Nephron progenitor cell (in vitro differentiated cells): ENCODE measurements at places on chromosomes 3 and 15.
A peak's percentile ranks its signal among the peaks of the same experiment; 100 is the strongest.

DNA sequence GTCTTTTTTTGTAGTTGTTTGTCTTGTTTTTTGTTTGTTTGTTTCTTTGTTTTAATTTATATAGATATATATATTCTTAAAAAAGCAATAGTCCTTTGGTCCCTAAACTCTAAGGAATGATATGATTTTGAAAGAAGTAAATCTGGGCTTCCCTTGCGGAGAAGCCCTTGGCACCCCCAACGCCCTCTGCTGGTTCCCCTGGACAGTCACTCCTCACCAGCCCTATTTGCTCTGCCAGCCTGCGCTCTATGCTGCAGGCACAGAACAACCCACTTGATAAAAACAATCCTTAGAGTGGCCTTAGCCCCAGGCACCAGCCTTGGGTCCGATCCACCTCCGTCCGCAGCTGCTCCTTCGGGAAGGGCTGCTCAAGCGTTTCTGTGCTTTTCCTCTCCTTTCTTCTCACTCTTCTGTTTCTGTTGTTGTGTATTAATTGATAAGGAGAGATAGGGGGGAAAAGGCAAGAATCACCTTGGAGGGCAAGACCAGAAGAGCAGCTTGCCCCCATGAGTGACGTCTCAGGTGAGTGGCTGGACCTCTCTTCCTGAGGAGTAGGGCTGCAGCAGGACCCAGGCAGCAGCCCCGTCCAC is 13.7 kb upstream of the PARP6 start:
- DNase-seq, result peak; percentile 28

DNA sequence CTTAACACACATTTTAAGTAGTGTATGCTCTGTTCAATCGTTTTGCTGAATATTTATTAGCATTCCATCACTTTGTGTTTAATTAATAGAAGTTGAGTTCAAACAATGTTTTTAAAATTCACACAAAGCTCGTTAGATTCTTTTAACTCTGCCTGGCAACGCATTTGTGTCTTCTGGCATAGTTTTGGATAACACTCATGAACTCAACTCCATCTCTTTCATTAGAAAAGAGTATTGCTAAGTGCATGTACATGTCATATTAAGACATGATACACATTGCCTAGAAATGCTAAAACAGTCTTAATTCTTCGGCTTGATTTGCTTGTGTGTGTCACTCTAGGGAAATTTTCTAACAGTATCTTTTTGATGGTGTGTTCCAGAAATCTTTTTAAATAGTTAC is 15.7 kb downstream of the TSC22D2 start:
- DNase-seq, result no peak

DNA sequence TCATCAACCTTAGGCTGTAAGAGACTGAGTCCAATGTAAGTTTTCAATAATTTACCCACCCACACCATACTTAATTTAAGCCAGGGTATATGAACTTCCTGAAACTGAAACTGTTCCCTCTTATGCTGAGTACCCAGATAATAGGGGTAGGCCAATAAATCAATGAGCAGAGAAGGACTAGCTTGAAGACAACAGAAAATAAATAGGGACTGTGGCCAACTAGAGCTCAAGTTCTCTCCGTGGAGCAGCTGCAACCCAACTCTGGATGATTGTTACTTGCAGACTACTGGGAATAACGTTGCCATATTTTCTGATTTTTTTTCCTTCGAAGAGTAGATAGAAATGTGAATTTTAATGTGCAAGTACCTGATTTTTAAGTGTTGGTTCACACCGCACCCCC is 128.0 kb downstream of the ATG7 start:
- DNase-seq, result no peak

GRCh38 chr3:14214764-14215163 is 36.1 kb downstream of the LSM3 start:
- no peak for DNase-seq

- DNase-seq, result no peak
Measured at GRCh38 chr15:95647531-95648277, 682.8 kb upstream of the NR2F2 start.

GRCh38 chr15:66770518-66771350 is 68.7 kb downstream of the SMAD6 start:
- DNase-seq, result no peak

GRCh38 chr3:47355010-47355409 is 25.8 kb upstream of the PTPN23 start:
- DNase-seq, result no peak

- DNase-seq, result no peak
Measured at GRCh38 chr15:91065505-91065904, 34.6 kb upstream of the SV2B start.

- peak; percentile 44 for DNase-seq
Measured at GRCh38 chr3:56251343-56251945, 216.8 kb downstream of the ERC2 start.

- no peak for DNase-seq
Measured at GRCh38 chr15:60972301-60972700, 256.8 kb downstream of the RORA start.

GRCh38 chr3:170814822-170815221 is 55.2 kb downstream of the RPL22L1 start:
- no peak for DNase-seq

GRCh38 chr15:79122991-79123390 is 32.4 kb upstream of the RASGRF1 start:
- no peak for DNase-seq

DNA sequence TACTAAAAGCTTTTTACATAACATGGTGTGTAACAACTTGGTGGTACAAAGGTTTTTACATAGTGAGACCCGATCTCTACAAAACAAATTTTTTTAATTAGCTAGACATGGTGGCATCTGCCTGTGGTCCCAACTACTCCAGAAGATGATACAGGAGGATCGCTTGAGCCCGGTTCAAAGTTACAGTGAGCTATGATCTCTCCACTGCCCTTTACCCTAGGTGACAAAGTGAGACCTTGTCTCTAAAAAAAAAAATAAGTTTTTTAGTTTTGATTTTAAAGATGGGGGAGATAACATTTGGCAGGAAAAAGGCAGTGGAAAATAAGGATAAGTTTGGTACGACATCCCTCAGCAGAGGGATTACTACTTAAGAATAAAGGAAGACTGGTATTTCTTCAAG is 5.9 kb downstream of the FAM162A start:
- no peak for DNase-seq

- no peak for DNase-seq
Measured at GRCh38 chr15:98611808-98612207, 36.5 kb upstream of the IGF1R start.

GRCh38 chr3:43455233-43455632 is 166.6 kb downstream of the ANO10 start:
- DNase-seq, result no peak

DNA sequence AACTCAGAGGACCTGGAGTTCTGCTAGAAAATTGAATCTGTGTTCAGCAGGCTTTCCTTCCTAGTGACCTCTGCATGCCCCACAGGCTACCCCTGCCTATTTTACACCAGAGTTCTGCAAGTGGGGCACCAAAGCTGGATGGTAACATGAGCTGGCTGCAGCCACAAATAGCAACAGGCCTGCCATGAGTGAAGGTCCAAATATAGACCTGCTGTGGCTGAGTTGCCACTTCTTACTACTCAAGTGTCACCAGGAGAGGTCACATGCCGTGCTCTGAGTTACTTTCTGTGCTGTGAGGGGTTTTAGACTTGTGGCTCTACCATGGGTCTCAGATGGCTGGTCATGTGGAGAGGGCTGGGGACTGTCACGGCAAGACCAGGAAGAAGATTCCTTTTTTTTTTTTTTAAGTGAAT is at the start of gene FSD2:
Gene FSD2 (minus strand): TSS at position 76 of the 413 bp plus-strand sequence. CDS start 18,679 bp downstream, outside the sequence.
- peak; percentile 28 for DNase-seq

DNA sequence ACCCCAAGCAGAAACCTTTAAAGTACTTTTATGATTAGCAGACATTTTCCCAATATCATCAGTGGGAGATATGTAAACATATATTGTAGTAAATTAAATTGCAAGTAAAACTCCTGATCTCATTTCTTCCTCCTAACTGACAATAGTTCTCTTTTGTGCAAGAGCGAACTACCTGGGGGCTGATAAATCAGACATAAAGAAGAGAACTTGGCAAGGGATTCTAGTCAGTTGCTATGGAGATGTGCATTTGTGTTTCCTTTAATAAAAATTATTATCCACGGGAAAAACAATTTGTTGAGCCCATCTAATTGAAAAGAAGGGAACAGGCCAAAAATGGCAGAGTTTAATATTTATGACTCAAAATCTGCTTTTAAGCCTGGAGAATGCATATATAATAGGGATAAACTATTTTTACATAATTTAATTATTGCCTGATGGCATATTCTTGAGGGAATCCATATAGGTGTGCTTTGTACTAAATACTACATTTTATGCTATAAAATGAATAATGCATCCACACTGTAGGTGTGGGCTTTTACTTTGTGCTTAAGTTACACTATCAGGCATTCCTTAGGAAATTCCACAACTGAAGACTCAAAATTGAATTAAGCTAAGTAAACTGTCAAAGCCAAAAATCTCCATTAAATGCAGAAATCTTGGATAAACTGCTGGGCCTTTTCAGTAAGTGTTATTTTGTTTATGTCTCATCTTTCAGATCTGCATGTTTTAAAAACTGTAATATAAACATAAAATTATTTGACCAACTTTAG is 258.1 kb downstream of the ERC2 start:
- no peak for DNase-seq

DNA sequence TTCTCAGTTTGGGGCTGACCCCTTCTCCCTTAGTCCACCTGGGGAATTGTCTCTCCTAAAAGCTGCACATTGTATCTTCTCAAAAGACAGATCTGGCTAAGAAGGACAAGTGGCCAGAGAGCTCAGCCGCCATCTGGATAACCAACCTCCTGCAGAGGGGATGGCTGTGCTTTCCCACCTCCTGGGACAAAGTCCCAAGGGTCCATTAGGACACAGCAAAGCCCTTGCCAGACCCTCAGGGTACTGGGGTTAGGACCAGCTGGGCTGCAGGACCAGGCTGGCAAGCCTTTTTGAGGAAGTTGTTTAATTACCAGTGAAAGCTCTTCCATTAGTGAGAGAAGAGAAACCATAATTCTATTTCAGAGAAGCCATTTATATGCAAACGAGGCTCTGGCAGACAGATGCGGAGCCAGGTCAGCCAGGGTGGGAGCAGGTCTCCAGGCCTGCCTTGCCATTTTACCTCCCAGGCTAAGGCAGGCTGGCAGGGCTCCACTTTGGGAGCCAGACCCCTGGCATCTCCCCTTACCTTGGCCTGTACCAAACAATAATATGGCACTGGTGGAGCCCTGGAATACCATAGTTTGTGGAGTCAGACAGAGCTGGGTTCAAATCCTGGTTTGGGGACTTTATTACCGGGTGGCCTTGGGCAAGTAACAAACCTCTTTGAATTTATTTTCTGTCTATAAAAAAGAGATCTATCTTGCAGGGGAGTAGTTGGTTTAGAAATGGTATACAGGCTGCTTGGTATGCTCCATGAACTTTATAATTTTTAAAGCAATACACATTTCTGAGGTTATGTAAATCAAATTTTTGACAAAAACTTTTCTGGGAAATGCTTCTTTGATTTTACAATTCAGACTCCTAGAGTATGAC is 17.9 kb downstream of the SHF start:
- DNase-seq, result no peak

GRCh38 chr3:125069452-125069851 is 13.7 kb upstream of the HEG1 start:
- DNase-seq, result no peak

- DNase-seq, result peak; percentile 74
Measured at GRCh38 chr3:64530434-64531049, 157.3 kb downstream of the ADAMTS9 start.

DNA sequence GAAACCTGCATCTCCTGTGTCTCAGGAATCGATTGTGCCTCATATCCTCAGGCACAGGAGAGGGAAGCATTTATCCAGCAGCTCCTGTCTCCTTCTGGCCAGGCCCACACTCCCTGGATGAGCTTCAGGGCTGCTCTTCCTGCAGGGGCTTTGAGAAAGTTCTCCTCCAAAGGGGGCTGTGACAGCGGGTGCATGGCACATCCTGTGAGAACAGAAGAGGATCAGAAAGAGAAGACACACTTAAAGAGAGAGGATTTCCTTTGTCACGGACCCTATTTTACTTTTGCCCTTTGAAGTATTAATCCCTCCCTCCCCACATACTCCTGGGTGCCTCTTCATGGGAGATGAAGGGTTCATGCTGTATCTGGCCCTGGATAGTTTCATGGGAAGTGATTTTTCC is 46.0 kb downstream of the MFSD1 start:
- DNase-seq, result no peak

- DNase-seq, result no peak
Measured at GRCh38 chr3:186638259-186638658, 1.9 kb upstream of the FETUB start.

DNA sequence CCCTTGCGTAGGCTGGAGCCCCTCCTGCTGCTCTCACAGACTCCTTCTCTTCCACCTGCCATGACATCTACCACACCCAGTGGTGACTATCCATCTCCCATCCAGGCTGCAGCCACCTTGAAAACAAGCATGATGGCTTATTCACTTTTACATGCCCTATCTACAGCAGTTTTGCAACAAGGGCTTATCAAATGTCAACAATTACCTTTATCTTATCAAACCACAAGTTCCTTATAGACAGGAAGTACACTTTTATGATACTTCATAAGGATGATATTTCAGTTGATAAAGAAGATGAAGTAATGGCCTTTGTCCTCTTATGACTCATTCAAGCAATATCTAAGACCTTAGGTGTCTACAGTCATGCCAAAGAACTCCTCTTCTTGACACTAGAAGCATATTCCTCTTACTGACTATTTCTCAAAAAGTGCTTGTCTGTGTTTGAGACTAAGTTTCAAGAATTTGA is 125.3 kb upstream of the SPRED1 start:
- no peak for DNase-seq

- no peak for DNase-seq
Measured at GRCh38 chr3:31300456-31301443, 232.0 kb upstream of the STT3B start.

GRCh38 chr3:100316641-100317069 is 17.9 kb upstream of the NIT2 start:
- peak; percentile 13 for DNase-seq

DNA sequence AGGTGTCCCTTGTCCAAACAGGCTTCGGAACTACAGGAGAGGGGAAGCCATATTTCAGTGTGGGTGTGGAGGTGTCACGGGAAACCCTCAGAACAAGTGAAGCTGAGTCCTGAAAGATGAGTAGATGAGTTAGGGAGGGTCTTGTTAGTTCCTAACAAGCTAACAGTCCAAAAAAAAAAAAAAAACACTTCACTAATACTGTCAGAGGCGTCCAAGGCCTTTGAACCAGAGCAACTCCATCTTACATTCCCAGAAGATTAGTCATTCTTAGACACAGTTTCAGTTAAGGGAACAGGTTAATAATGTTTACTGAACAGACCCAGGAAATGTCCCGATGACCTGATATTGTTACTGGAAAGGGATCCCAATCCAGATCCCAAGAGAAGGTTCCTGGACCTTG is 7.0 kb upstream of the ATP8B4 start:
- DNase-seq, result no peak

GRCh38 chr3:113297287-113297686 is 85.9 kb downstream of the BOC start:
- no peak for DNase-seq

DNA sequence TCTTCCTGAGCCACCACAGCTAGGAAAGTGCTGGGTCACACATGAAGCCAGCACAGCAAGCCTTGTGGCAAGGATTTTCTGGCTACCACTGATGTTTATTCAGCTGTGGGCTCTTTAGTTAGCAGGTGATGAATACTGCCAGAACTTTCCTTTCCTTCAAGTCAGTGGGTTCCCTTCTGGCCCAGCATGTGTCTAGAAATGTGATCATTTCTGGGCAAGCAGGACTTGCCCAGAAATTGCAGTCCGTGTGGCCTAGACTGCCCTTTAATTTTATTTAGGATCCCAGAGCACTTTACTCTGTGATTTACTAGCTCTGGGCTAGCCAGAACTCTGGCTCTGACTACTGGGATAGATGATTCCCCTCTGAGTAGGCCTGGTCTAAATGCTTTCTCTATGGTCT is 397.5 kb downstream of the ZIC4 start:
- DNase-seq, result no peak

- DNase-seq, result no peak
Measured at GRCh38 chr3:23041918-23042696, 161.0 kb upstream of the UBE2E2 start.
